Panc1 (cell line): ENCODE measurements at places on chromosomes 13 and 19.

DNA sequence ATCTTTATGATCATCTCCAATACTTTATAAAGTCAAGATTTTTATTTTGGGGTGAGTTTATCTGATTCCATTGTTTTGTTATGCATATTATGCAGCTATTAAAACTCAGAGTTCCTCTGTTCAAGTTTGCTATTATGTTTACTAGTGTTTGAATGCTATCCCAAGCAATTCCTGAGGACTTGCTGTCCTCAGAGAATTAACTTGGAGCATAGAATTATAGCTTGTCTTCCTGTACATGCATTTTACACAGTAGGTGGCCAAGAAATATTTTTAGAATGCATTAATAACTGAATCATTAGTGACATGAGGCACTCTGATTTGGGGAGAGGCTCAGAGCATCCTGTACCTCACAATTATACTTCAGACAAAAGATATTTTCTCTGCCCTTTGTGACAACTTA, 195.6 kb upstream of the MIR17HG start:
- no peak for DNase-seq

DNA sequence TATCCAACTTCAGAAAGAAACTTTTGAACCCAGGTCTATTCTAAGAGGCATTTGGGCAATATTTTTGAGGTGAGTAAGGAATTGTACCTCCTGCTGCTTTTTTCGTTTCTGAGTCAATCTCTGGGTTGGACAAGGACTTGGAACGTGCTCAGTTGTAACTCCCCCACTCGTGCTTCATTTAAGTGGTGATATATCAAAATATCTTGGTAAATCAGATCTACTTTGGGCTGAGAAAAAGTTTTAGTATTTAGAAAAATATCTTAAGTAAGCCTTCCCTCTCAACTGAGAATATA, 728.9 kb downstream of the EFNB2 start:
- DNase-seq: no peak

DNA sequence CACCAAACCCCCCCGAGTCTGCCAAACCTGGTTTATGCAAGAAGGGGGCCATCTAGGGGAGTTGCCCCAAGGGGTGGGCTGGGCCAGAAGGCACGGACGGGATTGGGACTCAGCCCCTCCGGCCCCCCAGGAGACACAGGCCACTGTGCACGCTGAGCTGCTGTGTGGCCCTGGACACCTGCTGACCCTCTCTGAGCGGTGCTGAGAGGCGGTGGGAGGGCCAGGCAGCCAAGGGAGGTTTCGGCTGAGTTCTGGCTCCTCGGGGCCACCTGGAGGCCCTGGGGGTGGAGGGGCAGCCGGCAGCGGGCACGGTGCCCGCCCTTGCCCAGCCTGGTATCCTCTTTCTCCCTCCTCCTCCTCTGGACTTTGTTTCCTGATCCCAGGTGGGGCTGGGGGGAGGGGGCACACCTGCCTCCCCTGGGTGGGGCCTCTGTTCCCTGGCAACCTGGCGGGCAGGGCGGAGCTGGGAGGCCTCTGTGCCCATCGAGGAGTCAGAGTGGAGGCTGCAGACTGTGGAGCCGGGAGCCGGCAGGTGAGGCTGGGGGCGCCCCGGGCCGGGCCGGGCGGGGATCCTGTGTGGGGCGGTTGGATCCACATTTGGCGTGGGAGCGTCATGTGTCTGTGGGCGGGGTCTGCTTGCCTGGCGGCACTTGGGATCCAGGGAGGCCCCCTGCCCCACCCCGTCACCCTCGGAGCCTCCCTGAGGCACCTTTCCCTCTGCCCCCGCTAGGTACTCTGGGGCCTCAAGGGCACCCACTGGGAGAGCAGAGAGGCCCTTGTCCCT, at the start of gene MISP:
Gene MISP, plus strand, starts transcription at position 473 of the 784 bp plus-strand sequence. CDS start 5,835 bp downstream, outside the sequence.
- DNase-seq: no peak

DNA sequence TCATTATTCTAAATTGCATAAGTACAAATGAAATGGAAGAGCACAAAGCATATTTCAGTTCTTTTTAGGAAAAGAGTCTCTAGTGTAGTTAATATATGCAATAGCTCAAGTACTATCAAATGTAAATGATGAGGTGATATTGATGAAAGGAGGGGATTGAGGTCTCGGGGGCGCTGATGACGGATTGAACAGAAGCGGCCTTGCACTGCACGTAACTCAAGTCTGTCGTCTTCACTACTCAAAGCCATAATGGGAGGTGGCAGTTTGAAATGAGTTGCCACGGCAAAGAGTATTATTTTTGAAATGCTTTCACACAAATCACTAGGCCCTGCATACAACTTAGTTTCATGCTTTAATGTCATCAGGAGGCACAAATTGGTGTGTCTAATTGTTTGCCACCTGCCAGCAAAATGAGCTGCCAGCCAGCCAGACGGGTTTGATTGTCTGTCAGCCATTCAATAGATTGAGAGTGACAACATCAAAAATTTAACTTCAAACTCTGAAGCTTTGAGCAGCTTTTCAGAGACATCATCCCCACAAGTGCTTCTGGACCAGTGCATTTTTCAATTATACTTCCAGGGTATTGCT, 256.6 kb downstream of the NBEA start:
- no peak for DNase-seq

DNA sequence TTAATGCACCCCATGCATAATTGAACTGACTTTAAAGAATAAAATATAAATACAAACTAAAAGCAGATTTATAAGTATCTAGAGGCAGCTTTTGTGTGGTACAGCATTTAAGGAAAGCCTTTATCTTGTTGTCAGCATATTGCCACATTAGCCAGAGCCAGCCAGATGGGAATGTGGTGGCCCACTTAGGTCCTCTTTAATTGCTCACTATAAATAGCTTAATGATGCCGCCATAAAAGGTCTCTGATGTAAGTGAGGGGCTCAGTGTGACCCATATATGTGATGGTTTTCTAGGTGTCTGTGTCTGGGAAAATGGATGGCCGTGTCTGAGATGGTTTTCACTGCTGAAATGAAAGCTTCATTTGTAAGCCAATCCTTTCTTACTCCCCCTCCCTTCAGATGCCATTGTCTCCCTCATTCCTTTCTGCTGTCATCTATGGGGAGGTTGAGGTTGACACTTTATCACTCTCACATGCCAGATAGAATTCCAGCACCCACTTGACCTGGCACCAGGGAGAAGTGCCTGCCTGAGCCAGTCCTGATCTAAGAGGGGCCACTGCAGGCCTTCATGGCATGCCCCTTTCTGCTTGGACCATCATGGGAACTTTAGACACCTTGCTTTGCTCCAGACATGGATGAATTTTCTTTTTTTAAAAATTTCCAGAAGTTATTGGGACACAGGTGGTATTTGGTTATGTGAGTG, 135.3 kb downstream of the MTUS2 start:
- DNase-seq: no peak

DNA sequence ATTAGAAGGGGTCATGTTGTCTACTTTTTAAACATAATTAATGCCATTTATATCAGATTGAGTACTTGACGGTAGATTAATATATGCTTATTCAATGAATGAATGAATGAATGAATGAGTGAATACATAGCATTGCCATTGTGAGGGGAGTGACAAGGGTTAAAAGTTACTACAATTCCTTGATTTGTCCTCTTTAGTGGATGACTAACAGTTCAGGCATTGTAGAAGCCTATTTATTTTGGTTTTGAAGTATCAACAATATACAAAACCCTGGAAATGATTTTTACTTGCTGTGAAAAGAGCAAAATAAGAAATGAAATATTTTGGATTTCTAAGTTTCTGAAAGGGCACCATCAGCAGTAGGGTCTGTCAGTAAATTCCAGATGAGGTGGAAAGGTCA, 122.7 kb downstream of the CYSLTR2 start:
- DNase-seq: no peak

GRCh38 chr13:40974460-40975407, 44.4 kb downstream of the ELF1 start:
- DNase-seq: no peak

GRCh38 chr19:6811906-6812305, 39.4 kb downstream of the VAV1 start:
- no peak for DNase-seq

DNA sequence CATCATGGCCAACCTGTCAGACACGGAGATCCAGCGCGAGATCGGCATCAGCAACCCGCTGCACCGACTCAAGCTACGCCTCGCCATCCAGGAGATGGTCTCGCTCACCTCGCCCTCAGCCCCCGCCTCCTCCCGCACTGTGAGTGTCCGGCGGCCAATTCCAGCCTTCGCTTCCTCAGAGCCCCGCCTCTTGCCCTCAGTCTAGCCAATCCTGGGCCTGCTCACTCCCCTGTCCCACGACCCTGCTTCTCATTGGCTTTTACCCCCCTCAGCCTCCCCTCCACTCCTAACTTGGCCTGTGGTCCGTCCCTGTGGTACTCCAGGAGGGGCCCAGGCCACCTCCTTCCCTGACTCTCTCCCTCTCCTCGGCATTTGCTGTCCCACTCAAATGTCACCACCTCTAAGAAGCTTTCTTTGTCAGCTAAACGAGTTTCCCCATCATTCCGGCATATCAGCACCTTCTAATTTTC, 12.3 kb downstream of the HRC start:
- DNase-seq: no peak

DNA sequence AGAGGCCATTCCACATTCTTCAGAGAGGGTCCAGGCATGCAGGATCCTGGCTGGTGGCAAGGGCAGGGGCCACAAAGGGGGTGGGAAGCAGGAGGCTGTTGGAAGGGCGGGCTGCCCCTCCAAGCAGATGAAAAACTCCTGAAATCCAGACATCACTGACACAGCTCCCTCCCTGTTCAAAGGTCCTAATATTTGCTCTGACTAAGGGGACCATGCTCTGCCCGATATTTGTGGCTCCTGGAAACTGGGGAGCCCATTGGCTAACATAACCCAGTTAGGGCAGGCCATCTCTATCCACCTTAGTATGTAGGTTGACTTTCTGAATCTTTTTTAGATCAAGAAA, 3.3 kb upstream of the CDX2 start:
- DNase-seq: no peak

- DNase-seq: peak; percentile 50
Observed at GRCh38 chr19:35879770-35880317, 11.5 kb downstream of the APLP1 start.

- DNase-seq: no peak
Observed at GRCh38 chr19:14472202-14472938, 2.8 kb downstream of the PTGER1 start.

GRCh38 chr19:5588906-5589676, 21.3 kb upstream of the TINCR start:
- DNase-seq: no peak

DNA sequence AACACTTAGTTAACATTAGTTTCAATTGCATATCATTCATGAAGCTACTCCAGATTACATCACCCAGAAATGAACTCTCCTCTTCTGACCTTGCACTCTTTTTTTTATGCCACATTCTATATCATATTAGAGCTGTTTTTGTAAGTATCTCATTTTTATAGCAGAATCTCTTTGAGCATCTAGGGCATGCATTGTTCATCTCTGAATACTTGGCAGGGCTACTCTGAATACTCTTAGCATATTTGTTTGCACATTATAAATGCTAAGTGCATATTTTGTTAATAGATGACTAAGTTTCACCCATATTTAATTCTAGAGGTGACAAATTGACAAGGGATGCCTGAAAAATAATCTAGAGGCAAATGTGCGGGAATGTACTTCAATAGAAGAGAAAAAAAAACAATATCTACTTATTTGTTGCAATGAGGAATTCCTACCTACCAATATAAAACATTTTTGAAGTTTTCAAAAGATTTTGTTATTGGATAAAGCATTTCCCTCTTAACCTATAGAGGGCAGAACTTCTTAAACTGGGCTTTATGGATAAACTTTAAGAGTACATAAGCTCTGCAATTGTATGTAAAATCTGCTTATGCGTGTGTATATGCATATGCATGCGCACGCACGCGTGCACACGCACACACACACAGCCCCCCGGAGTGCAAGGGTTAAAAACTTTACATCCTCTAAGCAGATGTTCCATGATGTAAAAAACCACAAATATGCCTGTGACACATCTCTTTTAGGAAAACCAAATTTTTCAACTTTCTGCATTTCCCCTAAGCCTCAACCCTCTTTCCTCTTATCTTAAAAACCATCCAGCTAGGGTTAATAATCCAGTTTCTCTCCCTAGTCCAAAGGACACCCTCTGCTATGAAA, 73.0 kb upstream of the OXGR1 start:
- no peak for DNase-seq

GRCh38 chr13:97621631-97622030, 187.7 kb downstream of the RAP2A start:
- no peak for DNase-seq

GRCh38 chr13:44044547-44045179, 165.0 kb downstream of the LACC1 start:
- DNase-seq: no peak

- DNase-seq: no peak
Observed at GRCh38 chr13:23488442-23488841, 54.9 kb upstream of the SACS start.

DNA sequence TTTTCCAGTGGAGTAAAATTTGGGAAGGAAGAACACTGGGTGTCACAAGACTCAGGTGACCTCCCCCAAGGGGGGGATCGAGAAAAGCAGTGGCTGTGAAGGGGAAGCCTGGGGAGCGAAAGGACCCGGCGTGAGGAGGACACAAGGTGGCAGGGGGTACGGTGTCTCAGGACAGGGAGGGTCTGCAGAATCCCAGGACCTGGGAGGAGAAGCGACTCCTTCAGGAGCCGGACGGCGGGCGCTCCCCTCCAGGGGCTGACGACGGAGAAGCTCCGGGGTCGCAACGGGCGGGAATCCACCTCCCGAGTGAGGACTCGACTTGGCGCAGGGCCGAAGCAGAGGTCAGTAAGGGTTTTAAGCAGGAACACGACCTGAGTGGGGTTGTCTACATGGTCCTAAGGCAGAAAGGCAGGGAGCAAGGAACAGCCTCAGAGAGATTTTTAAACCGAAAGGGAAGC, 529 bp downstream of the ZNF836 start:
- DNase-seq: no peak

- DNase-seq: no peak
Observed at GRCh38 chr13:102718746-102719145, 23.9 kb upstream of the METTL21C start.

DNA sequence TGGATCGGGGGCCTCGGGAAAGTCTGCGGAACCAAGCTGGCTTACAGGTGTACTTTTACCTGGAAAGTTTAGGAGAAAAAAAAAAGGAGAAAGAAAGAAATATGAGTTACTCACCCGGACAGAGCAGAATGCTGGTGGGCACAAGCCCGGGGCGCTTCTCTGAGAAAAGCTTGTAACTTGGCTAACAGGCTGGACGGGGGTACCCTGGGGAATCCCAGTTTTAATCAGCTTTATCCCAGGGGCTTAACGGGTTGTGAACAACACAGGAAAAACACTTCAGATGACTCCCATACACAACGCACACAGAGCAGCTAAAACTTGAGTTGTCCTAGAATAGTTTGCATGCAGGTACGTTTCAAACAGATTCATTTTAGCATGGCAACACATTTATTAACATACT, 37.3 kb downstream of the KLF2 start:
- no peak for DNase-seq

DNA sequence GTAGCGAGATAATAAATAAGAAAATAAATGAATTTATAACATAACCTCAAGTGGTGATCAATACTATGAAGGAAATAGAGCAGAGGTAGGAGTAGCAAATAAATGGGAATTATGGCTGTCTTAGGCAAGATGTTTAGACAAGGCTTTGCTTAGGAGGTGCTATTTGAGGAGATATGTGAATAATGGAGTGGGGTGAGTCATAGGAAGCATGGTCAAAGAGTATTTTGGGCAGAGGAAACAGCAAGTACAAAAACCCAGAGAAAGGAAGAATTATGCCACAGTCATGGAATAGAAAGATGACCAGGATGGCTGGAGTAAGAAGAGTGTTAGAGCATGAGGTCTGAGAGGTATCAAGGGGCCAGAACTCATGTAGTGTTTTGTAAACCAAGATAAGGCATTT, 33.6 kb upstream of the LPAR6 start:
- DNase-seq: no peak

- no peak for DNase-seq
Observed at GRCh38 chr19:6767357-6768235, at the start of gene SH2D3A. Gene SH2D3A (minus strand): TSS chr19:6767435. CDS start chr19:6763748, 3,687 bp downstream.
